Hepatocyte (in vitro differentiated cells): ENCODE measurements at places on chromosomes 7 and 10. TPM values are rescaled to one million over a fixed set of nuclear protein-coding genes. Genes with fewer than 3 reads are reported as not detected.

The LBX1 gene
- polyA plus RNA-seq, result 0.33 TPM in 1 of 2 replicates, not detected in the other

The CFAP46 gene
- polyA plus RNA-seq, result 1.5 and 2.2 TPM in 2 replicates

The XRCC2 gene
- 1.1 and 1.2 TPM in 2 replicates for polyA plus RNA-seq

The EVX1 gene
- polyA plus RNA-seq, result 0.95 and 1.9 TPM in 2 replicates

The ALDH18A1 gene
- polyA plus RNA-seq, result 105 and 106 TPM in 2 replicates

The PNLIP gene
- polyA plus RNA-seq, result not detected in 2 replicates

The EPHB6 gene
- 23.0 and 29.6 TPM in 2 replicates for polyA plus RNA-seq

The SGCE gene
- polyA plus RNA-seq, result 98.4 and 114 TPM in 2 replicates
